Activated naive CD8-positive, alpha-beta T cell treated with anti-CD3 and anti-CD28 coated beads, Interleukin-2, amount 10 ng/mL, durations not matched to agents 7 days and 5 days (primary cell): ENCODE measurements at places on chromosomes 12 and 14. TPM values are rescaled to one million over a fixed set of nuclear protein-coding genes. Genes with fewer than 3 reads are reported as not detected.

The CLEC7A gene
- 0.36 TPM for total RNA-seq

The OR4K1 gene
- not detected for total RNA-seq

The TMEM63C gene
- 1.4 TPM for total RNA-seq

The CPNE6 gene
- total RNA-seq: not detected

The INHBC gene
- total RNA-seq: 0.14 TPM

The NOVA1 gene
- 0.39 TPM for total RNA-seq
